Effector memory CD4-positive, alpha-beta T cell (primary cell): ENCODE measurements at places on chromosomes 5 and 9.
A peak's percentile ranks its signal among the peaks of the same experiment; 100 is the strongest.

DNA sequence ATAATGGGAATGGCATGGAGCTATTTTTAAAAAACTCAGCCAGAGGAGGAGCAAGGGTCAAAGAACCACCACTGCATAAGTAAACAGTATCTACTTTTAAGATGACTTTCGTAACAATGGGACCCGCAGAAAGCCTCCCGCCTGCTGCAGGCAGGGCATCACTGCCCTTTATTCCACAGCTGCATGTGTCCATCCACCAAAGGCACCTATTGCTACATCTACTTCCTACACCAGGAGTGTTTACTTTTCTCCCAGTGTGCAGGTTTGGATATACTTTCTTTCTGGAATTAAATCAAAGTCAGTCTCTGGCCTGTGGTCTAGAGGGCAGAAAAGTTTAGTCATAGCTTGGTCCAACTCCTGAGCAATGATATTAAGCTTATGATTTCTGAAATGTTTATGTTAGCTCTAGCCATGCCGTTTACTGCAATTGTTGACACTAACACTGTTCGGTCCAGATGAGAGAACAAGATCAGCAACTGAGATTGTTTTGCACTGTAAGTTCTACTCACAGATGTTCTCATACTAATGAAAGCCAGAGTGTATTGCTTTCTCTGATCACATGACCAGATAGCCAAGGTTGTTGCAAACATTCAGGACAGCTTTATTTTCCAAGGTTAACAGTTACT, 391.5 kb downstream of the FGF10 start:
- DNase-seq: no peak
- H3K27ac ChIP-seq: no peak overlapping the region
- H3K4me3 ChIP-seq: no peak overlapping the region
- H3K36me3 ChIP-seq: no peaks in the 10 kb centered on the region
- H3K27me3 ChIP-seq: no peaks in the 10 kb centered on the region

GRCh38 chr5:178546675-178547033, 43.5 kb downstream of the COL23A1 start:
- no peaks in the 10 kb centered on the region for H3K36me3 ChIP-seq
- H3K27me3 ChIP-seq: no peaks in the 10 kb centered on the region
- no peak overlapping the region for H3K4me3 ChIP-seq
- H3K4me1 ChIP-seq: no peaks in the 10 kb centered on the region
- no peak for DNase-seq

DNA sequence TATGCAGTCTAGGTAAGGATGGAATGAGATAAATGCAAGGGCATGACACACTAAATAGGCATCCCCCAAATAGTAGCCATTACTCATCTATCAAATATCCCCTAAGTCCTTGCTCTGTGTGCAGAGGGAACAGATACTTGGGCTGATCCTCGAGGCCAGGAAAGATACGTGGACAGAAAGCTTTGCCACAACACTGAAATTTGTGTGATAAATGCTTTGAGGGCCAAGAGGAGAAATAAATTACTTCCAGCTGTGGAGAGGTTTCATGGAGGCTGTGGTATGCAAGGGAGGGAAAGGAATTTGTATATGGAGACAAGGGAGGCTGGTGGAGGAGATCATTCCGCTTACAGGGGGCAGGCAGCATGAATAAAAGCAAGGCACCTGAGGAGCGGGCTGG, 18.5 kb downstream of the ATOX1 start:
- no peak overlapping the region for H3K4me3 ChIP-seq
- DNase-seq: no peak
- no peaks in the 10 kb centered on the region for H3K27me3 ChIP-seq
- no peak overlapping the region for H3K27ac ChIP-seq

DNA sequence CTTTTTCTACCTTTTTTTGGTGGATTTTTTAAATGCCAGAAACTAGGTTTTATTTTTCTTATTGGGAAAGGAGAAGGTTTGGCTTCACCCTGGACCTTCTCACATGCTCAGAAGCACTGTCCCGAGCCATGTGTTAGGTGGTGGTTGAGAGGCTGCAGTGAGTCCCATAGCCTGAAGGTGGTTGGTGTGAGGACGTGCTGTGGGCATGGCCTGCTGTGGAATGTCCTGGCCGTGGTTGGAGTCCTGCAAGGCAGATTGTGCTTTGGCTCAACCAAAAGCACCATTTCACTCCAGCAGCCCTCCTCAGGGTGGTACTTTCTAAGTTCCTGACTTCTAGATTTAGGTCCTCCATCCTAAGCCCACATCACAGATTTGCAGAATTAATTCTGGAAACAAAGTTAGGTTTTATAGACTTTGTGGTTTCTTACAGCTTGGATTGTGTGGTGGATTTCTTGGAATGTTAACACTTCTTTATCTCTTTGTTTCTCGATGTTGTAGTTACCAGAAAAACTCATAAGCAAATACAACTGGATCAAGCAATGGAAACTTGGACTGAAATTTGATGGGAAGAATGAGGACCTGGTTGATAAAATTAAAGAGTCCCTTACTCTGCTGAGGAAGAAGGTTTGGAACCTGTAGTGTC, 22.6 kb downstream of the OTULIN start:
- H3K4me3 ChIP-seq: no peak overlapping the region
- H3K27me3 ChIP-seq: no peaks in the 10 kb centered on the region
- H3K4me1 ChIP-seq: peaks cover 3% of the 10 kb centered on the region
- DNase-seq: no peak

DNA sequence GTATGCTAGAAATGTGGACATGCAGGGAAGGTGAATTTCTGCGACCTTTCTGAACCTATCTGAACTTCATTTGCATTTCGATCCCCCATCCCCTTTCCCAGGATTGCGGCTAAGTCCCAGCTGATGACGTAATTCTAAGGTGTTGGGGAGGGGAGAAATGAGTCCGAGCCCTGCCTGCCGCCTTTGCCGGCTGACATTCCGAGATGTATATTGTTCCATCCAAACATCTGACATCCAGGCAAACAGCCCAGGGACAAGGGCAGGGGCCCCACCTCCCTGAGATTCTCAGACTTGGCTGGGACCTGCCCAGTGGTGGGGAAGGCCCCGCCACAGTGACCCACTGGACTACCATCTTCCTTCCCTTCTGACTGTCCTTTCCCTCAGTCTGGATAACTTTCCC, 494.6 kb downstream of the ENC1 start:
- no peak overlapping the region for H3K27ac ChIP-seq
- no peak overlapping the region for H3K4me3 ChIP-seq
- no peaks in the 10 kb centered on the region for H3K27me3 ChIP-seq

DNA sequence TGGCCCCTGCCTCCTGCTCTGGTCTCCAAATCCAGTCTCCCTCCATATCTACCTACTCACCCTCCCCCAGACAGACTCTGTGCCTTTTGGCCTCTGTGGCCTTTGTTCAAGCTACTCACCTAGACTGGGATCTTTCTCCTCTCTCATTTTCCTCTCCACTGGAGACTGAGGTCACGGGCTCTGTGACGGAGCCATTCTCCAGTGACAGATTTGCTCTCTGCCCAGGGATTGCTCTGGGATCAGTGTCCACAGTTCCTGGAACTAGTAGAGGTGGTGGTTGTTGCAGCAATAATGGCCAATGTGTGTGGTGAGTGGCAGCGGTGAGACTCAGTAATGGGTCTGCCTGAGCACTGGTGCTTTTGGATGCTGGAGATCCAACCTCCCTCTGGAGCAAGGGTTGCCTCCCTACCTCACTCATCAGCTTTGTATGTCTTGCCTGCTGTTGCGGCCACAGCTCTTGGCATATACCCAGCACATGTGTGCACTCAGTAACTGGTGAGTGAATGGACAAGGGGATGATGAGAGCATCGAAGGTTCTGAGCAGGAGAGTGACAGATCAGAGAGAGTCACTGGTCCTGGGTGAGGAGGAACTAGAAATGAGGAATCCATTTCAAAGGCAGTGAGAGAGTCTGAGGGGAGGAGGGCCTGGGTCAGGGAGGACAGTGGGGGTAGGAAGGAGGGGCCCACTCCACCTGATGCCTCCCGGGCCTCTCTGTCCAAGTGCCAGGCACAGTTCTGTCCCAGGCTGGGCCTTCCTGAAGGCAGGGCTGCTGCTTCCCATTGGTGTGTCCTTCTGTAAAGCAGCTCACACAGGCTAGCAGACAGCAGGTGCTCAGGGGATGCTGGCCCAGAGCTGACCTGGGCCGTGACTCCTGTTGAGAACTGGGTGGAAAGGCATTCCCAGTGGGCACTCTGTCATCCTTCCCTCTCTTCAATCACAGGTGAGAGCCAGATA, 96.5 kb upstream of the PITX1 start:
- H3K36me3 ChIP-seq: no peaks in the 10 kb centered on the region
- H3K4me3 ChIP-seq: no peak overlapping the region
- H3K27ac ChIP-seq: no peak overlapping the region
- H3K27me3 ChIP-seq: no peaks in the 10 kb centered on the region
- no peak for DNase-seq

- H3K27ac ChIP-seq: no peak overlapping the region
- H3K36me3 ChIP-seq: no peaks in the 10 kb centered on the region
- no peak overlapping the region for H3K4me3 ChIP-seq
- no peaks in the 10 kb centered on the region for H3K27me3 ChIP-seq
- DNase-seq: no peak
- H3K4me1 ChIP-seq: no peaks in the 10 kb centered on the region
Measured at GRCh38 chr5:153572411-153573145, 82.1 kb downstream of the GRIA1 start.

- H3K4me1 ChIP-seq: no peaks in the 10 kb centered on the region
- H3K4me3 ChIP-seq: no peak overlapping the region
- DNase-seq: no peak
- H3K27me3 ChIP-seq: no peaks in the 10 kb centered on the region
Measured at GRCh38 chr5:135156337-135156714, 122.3 kb upstream of the PITX1 start.

GRCh38 chr5:8239646-8240045, 370.7 kb downstream of the MTRR start:
- H3K4me1 ChIP-seq: no peaks in the 10 kb centered on the region
- H3K4me3 ChIP-seq: no peak overlapping the region
- no peak for DNase-seq
- no peaks in the 10 kb centered on the region for H3K36me3 ChIP-seq

GRCh38 chr9:103471241-103471640, 476.1 kb downstream of the CYLC2 start:
- H3K4me3 ChIP-seq: no peak overlapping the region
- H3K36me3 ChIP-seq: no peaks in the 10 kb centered on the region
- H3K27me3 ChIP-seq: no peaks in the 10 kb centered on the region
- no peak for DNase-seq
- H3K27ac ChIP-seq: no peak overlapping the region

- H3K27ac ChIP-seq: no peak overlapping the region
- no peaks in the 10 kb centered on the region for H3K27me3 ChIP-seq
- no peaks in the 10 kb centered on the region for H3K36me3 ChIP-seq
Measured at GRCh38 chr5:81665795-81666194, 85.1 kb downstream of the SSBP2 start.

DNA sequence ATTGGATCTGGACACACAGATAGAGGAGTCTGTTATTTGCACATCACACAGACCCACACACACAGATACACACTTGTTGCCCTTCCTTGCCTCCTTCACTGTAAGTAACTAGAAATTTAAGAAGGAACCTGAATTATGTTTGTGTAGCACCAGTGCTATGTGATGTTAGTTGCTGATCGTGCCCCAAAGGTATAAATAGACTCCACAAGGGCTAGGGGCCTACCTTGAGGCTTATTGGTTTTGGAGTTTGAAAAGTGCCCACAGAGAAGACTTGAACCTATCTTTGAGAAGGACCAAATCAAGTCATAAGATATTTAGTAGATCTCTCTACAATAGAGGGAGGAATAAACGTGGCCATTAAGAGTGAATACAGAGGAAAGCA, 8.8 kb upstream of the TGFBI start:
- H3K4me3 ChIP-seq: no peak overlapping the region
- no peak overlapping the region for H3K27ac ChIP-seq
- H3K27me3 ChIP-seq: no peaks in the 10 kb centered on the region
- no peak for DNase-seq
- H3K4me1 ChIP-seq: no peaks in the 10 kb centered on the region

DNA sequence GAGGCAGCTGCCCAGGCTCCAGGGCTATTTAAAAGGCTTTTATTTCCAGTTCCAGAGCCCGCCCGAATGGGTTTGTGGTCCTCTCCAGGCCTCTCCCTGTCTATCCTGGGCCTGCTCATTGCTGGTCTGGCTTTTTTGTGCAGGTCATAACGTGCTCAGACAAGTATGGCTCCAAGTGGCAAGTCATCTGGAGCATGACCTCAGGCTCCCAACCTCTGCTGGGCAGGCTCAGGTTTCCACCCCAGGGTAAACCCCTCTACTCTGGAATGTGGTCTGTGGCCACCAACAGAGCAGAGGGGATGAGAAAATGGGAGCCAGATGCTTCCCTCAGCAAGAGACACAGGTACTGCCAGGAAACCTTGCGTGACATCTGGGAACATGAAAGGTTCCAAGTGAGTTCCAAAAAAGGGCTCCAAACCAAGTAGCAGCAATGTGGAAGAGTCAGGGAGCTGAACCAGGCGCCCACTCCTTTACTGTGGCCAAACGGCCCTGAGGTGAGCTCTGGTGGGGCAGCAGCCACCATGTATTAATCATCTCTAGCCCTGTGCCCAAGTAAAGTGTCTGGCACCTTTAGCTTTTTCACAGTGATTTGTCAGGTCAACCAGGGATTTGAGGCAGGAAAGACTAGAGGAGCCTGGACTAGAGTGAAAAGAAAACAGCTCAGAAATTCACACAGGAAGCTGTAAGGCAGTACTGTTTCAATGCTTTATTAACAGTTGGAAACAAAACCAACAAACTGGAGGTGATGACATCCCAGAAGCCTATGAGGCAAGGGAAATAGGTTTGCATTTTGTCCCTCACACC, 25.7 kb downstream of the PCDHGC5 start:
- H3K27me3 ChIP-seq: no peaks in the 10 kb centered on the region
- H3K36me3 ChIP-seq: peaks cover 45% of the 10 kb centered on the region
- peaks cover 22% of the 10 kb centered on the region for H3K4me1 ChIP-seq
- DNase-seq: no peak
- no peak overlapping the region for H3K27ac ChIP-seq
- H3K4me3 ChIP-seq: no peak overlapping the region

DNA sequence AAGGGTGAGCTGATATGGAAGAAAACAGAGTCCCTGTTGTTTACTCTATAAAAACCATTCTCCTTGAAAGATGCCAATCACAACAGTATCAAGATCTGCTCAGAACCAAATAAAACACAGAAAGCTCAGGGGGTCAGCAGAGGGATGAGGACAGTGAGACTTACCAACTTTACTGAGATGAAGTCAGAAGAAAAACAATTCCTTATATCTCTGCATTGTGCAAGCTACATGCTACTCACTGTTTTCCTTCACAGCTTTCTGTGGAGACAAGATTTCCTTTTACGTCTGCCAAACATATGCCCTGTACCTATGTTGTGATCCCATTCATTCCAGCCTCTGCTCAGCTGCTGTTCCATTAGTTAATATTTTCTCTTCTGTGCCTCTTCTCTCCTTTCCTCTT, 185.6 kb downstream of the TSSK1B start:
- H3K27ac ChIP-seq: no peak overlapping the region
- H3K4me3 ChIP-seq: no peak overlapping the region
- DNase-seq: no peak
- no peaks in the 10 kb centered on the region for H3K27me3 ChIP-seq
- no peaks in the 10 kb centered on the region for H3K4me1 ChIP-seq

GRCh38 chr5:138566792-138567191, 8.4 kb downstream of the HSPA9 start:
- no peak overlapping the region for H3K4me3 ChIP-seq
- peaks cover 61% of the 10 kb centered on the region for H3K36me3 ChIP-seq
- H3K27me3 ChIP-seq: no peaks in the 10 kb centered on the region
- no peak overlapping the region for H3K27ac ChIP-seq
- no peak for DNase-seq
- peaks cover 16% of the 10 kb centered on the region for H3K4me1 ChIP-seq

GRCh38 chr5:115626445-115626823, 598 bp upstream of the TMED7 start:
- no peak for DNase-seq
- H3K27me3 ChIP-seq: no peaks in the 10 kb centered on the region
- peak overlapping the region; percentile 84 for H3K4me3 ChIP-seq
- H3K27ac ChIP-seq: peak overlapping the region; percentile 73
- peaks cover 24% of the 10 kb centered on the region for H3K4me1 ChIP-seq
